ENCODE measurements at places on chromosomes 12 and 14.

DNA sequence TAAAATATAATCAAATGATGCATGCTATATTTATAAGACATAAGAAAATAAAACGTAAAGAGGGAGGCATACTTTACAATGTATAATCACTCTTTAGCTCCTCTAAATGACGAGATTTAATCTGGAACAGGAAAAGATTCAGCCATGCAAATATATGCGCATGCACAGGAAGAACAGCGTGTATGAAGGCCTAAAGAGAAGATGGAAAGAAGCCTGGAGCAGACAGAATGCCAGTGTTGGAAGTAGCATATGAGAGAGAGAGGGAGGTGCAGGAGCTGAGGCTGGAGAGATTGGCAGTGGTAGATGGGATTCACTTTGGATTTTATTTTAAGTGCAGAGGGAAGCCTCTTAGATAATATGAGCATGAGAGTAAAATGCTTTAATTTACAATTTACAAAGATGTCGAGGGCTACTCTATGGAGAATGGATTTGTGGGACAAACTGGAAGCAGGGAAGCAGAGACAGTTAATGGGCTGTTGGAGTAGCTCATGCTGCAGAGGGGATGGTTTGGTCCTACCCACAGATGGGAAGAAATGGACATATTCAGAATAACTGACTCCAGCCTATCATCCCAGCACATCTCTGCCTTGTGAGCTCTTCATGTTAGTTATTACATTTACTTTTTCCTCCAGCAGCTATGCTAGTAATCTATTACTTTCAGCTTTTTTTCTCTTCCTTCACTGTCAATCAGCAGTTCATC lies 411.1 kb downstream of the TMTC2 start:
- DNase-seq: no peak

DNA sequence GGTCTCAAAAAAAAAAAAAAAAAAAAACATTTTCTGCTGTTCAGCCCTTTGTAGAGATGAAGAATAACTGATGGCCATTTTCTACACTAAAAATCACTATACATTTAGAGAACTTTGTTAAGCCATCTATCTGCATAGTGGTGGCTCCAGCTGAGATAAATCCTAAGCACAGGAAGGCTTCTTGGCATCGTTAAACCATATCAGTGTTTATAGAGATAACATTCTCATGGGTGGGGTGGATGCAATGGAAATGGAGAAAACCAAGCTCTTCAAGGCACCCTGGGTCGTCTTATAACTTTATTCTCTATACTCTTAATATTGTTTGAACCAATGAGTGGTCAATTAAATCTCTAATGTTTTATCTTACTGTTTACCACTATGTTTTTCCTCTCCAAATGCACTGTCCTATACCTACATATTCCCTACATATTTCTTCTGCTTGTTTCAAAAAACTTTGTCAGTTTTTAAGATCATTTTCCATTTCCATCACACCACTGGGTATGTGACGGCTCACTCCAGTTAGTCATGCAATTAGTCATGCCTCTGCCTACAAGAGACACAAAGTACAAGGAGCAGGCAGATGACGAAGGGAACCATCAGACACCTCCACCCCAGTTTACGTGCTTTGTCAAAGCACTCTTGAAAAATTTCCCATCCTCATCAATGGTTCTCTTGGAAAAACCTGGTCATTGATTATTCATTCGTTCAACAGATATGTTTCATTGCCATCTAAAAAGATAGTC lies 119.3 kb upstream of the OVCH1 start:
- DNase-seq: no peak

DNA sequence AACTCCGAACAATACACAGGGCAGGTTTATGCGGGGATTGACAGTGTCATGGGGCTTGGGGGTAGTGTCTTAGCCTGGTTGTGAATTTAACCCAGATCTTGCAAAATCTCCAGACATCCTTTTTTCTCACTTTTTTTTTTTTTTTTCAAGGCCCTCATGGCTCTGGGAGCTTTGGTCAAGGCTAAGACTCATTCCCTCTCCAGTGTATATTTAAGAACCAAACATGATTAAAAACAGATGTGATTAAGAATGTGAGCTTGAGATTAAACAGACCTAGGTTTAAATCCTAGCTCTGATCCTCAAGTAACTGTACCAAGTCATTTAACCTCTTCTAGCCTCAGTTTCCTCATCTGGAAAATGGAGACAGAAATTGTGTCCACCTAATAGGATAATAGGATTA lies 151.7 kb upstream of the FUT8 start:
- DNase-seq: no peak

- peak; percentile 77 for DNase-seq
Observed at GRCh38 chr14:54567224-54567638, 303 bp downstream of the SAMD4A start.

DNA sequence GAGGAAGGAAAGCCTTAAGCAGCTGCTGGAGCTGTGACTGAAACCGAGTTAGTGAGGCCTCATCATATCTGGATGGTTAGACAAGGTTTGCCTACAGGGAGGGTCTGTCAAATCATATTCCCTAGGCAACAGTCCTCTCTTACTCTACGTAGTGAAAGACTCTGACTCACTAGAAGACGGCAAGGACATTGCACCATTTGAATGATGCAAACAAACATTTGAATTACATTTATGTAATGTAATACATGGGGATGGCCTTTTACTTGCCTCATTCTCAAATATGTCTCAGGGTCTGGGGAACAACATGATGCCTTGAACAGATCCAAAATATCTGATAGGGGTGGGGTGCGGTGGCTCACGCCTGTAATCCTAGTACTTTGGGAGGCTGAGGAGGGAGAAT lies 29.8 kb upstream of the STRAP start:
- DNase-seq: no peak

GRCh38 chr14:68577802-68578541 lies 214.9 kb downstream of the ZFP36L1 start:
- DNase-seq: peak; percentile 75

- DNase-seq: no peak
Observed at GRCh38 chr12:40921563-40922163, 229.4 kb downstream of the CNTN1 start.

- DNase-seq: peak; percentile 6
Observed at GRCh38 chr12:40446385-40446784, 221.6 kb downstream of the LRRK2 start.

DNA sequence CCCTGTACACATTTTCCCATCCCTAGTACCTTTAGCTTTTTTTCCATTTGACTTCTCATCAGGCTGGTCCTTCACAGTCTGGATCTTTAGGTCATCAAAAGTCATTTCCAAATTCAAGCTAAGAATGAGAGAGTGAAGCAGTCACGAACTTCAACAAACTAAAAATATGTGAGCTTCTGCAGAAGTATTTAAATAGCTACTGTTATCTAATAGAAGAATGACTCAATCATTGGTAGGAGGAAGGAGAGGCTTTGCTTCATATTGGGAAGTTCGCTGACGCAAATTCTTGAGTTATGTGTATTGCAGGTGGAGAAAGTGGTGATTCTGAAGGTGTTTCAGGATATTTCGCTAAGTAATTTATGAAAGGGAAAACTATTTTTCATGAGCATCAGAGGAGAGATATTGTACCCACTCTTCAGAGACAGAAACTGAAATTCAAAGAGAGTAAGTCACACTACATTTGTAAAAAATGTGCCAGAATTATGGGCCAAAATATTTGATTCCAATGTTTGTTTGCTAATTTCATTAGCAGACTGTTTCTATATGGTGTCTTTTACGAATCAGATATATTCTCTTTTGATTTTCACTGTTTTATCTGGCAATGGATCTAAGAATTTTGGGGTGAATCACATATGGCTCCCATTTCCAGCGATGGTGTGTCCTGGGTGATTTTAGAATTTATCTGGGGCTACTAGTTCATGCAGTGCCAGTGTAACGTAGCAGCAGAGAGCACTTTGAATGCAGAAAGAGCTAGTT lies at the start of gene OLR1:
Gene OLR1 (minus strand): TSS at position 160 of the 756 bp plus-strand sequence. CDS start 55 bp downstream, at position 105.
- no peak for DNase-seq

DNA sequence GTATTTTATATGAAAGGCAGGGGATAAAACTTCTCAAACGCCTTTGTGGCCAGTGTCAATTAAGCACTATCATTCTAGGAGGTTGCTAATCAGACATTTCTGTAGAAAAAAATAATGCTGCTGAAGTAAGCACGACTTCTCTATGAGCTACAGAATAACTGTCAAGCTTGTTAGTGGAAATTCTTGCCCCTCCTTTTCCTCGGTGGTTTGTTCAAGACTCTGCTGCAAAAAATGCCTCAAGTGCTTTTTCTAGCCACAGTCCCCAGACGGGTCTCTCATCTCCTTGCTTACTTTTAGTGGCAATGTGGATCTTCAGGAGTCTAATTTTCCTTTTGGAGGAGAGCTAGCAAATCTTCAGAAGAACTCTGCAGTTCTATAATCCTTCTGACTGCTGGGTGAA lies 452.0 kb downstream of the FUT8 start:
- no peak for DNase-seq

DNA sequence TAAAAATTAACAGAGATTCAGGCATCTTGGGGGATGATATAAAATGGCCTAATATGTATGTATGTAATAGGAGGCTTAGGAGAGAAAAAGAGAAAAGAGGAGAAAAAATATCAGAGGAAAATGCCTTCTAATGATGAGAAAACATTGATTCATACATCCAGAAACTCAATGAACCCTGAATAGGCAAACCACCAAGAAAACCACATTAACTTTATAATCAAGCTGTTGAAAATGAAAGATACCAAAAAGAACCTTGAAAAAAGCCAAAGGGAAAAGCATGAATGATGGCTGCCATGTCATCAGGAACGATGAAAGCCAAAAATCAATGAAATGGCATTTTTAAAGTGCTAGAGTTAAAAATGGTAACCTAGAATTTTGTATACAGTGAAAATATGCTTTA lies 180.2 kb downstream of the EPS8 start:
- DNase-seq: no peak

DNA sequence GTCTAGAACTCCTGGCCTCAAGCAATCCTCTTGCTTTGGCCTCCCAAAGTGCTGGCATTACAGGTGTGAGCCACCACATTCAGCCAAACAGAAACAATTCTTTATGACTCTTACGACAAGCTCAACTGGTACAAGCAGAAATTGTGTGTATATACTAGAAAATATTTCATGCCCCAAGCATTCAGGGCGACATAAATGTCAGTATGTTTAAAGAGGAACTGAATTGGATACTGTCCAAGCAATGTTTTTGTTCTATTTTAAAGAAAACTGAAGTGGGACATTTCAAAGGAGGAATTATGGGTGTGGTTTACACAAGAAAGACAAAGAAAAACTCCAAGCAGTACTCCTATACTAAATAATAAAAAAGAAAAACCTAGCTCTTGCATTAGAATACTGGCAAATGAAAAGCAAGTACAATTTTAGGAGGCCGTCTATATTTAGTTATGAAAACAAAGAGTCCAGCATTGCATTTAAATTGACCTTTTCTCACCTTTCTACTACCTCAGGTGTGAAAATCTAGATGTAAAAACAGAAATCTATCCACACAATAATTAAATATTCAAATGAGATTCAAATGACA lies 48.9 kb downstream of the PPP1R12A start:
- no peak for DNase-seq

GRCh38 chr12:608413-608812 lies 54.8 kb downstream of the NINJ2 start:
- DNase-seq: no peak

DNA sequence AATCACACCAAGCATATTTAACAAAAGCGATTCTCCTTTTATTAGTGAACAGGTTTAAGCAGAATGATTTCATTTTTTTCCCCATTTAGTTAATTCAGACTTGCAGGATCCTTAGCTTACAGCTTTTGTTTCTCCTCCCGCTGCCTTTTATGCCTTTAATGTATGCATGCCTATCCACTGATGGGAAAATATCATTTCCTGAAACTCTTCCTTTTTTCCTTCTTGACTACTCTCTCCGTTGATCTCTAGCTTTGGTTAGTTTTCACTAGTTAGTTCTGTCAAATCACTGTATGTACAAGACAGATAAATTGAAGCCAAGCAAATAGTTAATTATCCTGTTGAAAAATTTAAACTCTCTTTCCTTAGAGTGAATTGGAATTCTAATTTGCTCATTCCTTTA lies 26.3 kb downstream of the NKX2-1 start:
- DNase-seq: no peak

DNA sequence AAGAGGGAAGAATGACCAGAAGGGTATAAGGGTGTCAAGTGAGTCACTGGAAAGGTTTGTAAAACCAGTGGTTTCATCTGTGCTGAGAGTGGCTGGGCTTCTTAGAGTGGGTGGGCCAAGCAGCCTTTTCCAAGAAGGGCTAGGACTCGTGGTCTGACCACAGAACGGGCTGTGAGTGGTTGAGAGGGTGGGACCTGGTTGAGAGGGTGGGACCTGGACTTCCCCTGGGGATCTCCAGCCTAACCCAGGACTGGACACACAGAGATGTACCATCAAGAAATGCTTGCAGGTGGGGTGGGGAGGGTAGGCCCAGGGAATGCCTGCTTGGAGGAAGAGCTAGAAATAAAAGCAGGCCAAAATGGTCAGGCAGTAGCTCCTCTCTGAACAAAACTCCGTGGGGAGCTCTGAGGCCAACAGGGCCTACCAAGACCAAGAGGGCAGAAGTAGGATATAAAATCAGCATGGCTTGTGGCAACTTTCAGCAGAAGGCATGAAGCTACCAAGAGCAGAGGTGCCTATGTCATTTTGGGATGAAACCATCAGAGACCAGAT lies 140.5 kb downstream of the FOXN3 start:
- no peak for DNase-seq

DNA sequence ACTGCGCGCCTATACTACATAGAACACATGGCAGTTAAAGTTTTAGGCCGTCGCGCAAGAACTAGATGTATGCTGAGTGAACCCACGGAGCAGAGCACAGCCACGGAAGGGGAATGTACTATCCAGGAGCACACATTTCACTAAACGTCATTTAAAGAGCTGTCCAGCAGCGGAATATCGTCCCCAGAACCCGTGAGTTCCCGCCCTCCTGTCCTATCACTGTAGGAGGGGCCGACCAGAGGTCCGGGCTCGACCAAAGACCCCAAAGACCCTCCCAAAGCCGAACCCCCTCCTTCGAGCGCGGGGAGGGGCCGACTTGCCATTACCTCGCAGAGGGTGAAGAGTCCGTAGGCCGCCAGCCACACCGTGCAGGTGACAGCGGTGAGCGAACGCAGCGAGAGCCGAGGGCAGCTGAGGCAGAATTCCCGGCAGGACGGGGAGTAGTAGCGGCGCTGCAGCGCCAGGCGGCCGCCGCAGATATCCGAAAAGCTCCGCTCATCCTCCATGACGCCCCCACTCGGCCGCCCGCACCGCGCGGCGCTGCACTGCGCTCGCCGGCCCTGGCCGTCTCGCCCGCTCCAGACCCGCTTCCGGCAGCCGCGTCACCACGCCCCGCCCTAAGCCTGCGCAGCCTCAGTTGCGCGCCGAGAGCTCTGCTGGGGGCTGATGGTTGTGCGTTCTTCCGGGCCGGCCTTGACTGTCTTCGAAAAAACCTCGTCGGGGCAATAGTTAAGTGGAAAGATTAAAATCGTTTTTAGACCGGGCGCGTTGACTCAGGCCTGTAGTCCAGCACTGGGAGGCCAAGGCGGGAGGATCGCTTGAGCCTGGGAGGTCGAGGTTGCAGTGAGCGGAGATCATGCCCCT lies at the start of gene PIGH:
Gene PIGH (minus strand): TSS at position 571 of the 864 bp plus-strand sequence. CDS start 65 bp downstream, at position 506.
- peak; percentile 92 for DNase-seq

GRCh38 chr12:41515953-41516352 lies 327.8 kb downstream of the PDZRN4 start:
- no peak for DNase-seq

Measured in stomach (tissue), 19 donors.